ENCODE measurements at places on chromosomes 13 and 19.

DNA sequence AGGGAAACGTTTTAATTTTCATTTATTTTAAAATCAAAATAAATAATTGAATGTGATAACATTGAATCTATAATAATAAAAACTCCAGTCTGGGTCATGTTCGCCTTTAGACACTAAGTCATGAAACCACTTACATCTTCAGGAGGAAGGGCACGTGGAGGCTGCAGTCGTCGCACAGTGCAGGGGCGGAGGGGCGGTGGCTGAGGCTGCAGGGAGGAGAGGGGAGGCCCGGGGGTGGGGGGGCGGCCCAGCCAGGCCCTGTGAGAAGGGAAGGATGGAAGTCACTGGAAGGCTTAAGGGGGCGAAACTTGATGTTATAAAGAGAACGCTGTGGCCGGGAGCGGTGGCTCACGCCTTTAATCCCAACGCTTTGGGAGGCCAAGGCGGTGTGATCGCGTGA, 14.9 kb upstream of the LATS2 start:
- DNase-seq = no peak
- peaks cover 31% of the 10 kb centered on the region for H3K4me1 ChIP-seq
- H3K4me3 ChIP-seq = peak overlapping the region; percentile 58
- no peaks in the 10 kb centered on the region for H3K36me3 ChIP-seq
- H3K27ac ChIP-seq = peak overlapping the region; percentile 82

GRCh38 chr13:40370661-40371060, 295.8 kb downstream of the FOXO1 start:
- H3K27me3 ChIP-seq = no peaks in the 10 kb centered on the region
- H3K27ac ChIP-seq = no peak overlapping the region
- DNase-seq = no peak

DNA sequence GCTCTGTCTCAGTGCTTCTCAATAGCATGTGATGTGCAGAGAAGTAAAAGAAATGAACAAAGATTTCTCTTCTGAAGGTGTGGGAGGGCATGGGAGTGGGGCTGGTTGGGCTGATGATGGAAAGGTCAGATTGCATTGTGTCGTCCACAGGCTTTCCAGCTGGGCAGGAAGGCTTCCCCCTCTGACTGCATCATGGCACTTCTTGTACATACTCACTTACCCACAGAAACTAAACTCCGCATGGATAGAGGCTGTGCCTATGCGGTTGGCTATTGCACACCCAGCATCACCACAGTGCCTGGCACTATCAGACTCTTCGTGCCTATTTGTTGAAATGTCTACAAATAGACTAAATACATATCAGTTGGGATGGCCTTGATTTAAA, 24.4 kb upstream of the TNFSF11 start:
- H3K36me3 ChIP-seq = no peaks in the 10 kb centered on the region
- DNase-seq = no peak
- H3K27me3 ChIP-seq = no peaks in the 10 kb centered on the region
- no peaks in the 10 kb centered on the region for H3K4me1 ChIP-seq
- H3K4me3 ChIP-seq = no peak overlapping the region

DNA sequence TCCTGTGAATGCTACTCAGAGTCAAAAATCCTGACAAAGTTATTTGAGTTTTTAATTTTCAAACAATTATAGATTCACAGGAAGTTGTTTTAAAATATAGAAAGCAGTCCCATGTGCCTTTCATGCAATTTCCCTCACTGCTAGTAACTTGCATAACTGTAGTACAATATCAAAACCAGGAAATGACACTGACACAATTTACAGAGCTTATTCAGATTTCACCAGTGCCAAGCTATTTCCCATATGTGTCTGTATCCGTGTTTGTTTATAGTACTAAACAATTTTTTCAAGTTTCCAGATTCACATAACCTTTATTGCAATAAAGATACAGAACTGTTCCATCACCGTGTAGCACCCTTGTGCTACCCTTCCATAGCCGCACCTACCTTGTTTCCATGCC, 934.6 kb downstream of the PCDH17 start:
- no peaks in the 10 kb centered on the region for H3K36me3 ChIP-seq
- no peak for DNase-seq
- H3K4me1 ChIP-seq = no peaks in the 10 kb centered on the region

- H3K36me3 ChIP-seq = no peaks in the 10 kb centered on the region
- no peak for DNase-seq
- H3K4me1 ChIP-seq = no peaks in the 10 kb centered on the region
Measured at GRCh38 chr13:113446488-113446854, 6.8 kb downstream of the ADPRHL1 start.

DNA sequence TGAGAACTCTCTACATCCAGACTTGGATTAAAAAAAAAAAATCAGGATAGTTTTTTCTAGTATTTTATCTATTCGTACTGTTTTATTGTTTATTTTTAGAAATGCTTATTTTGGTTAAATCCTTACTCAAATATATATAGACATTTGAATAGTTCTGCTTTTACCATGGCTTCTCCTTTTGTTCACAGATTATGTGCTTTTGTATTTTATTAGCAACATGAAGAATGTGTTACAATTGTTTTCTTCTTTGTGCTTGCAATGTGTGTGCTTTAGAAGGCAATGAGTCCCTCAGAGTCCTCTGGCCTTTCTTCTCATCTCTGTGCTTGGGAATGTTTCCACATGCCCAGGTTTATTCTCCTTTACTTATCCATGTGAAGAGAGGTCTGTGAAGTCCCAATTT, 324.0 kb downstream of the KCNRG start:
- no peaks in the 10 kb centered on the region for H3K27me3 ChIP-seq
- H3K4me3 ChIP-seq = no peak overlapping the region
- no peaks in the 10 kb centered on the region for H3K36me3 ChIP-seq
- no peak for DNase-seq

GRCh38 chr19:42563352-42564210, 31.1 kb downstream of the CEACAM8 start:
- no peak overlapping the region for H3K4me3 ChIP-seq
- no peaks in the 10 kb centered on the region for H3K4me1 ChIP-seq
- H3K36me3 ChIP-seq = no peaks in the 10 kb centered on the region
- no peaks in the 10 kb centered on the region for H3K27me3 ChIP-seq
- H3K27ac ChIP-seq = no peak overlapping the region
